ENCODE measurements at places on chromosomes 16 and 17. TPM values are rescaled to one million over a fixed set of nuclear protein-coding genes. Genes with fewer than 3 reads are reported as not detected.

MYH3 gene
- 16,698 TPM for polyA plus RNA-seq

NLRC3 gene
- polyA plus RNA-seq: 0.86 TPM

QPRT gene
- 80.1 TPM for polyA plus RNA-seq

HBM gene
- 9.6 TPM for polyA plus RNA-seq

PLXDC1 gene
- 9.3 TPM for polyA plus RNA-seq

RAB37 gene
- polyA plus RNA-seq: 1.2 TPM

TMEM92 gene
- 1.8 TPM for polyA plus RNA-seq

MMP28 gene
- polyA plus RNA-seq: 4.5 TPM

SEPTIN12 gene
- polyA plus RNA-seq: not detected

NUP93 gene
- polyA plus RNA-seq: 44.2 TPM

TTYH2 gene
- 72.3 TPM for polyA plus RNA-seq

TP53TG3B gene
- polyA plus RNA-seq: not detected

RAC3 gene
- 7.1 TPM for polyA plus RNA-seq

EFNB3 gene
- 5.4 TPM for polyA plus RNA-seq

BAIAP3 gene
- 0.72 TPM for polyA plus RNA-seq

DYNLL2 gene
- 42.2 TPM for polyA plus RNA-seq

TERB1 gene
- polyA plus RNA-seq: not detected

TEX14 gene
- polyA plus RNA-seq: 4.7 TPM

MPP3 gene
- 5.8 TPM for polyA plus RNA-seq

RANBP10 gene
- polyA plus RNA-seq: 28.8 TPM

DNASE1L2 gene
- polyA plus RNA-seq: 1.1 TPM

GUCY2D gene
- 0.15 TPM for polyA plus RNA-seq

TBC1D3I gene
- not detected for polyA plus RNA-seq

ASGR1 gene
- 1.8 TPM for polyA plus RNA-seq

NT5M gene
- 7.4 TPM for polyA plus RNA-seq

HCRT gene
- polyA plus RNA-seq: not detected

KRTAP4-5 gene
- not detected for polyA plus RNA-seq

GP1BA gene
- polyA plus RNA-seq: 0.88 TPM

USH1G gene
- polyA plus RNA-seq: not detected

ACAP1 gene
- polyA plus RNA-seq: 13.6 TPM

PPP1R27 gene
- 52.6 TPM for polyA plus RNA-seq

PRRT2 gene
- polyA plus RNA-seq: 13.3 TPM

LDHD gene
- polyA plus RNA-seq: 3.7 TPM

HS3ST3B1 gene
- 1.5 TPM for polyA plus RNA-seq
